Central memory CD4-positive, alpha-beta T cell (primary cell): ENCODE measurements at places on chromosomes 11 and 22.

- no peak for DNase-seq
Measured at GRCh38 chr11:111635706-111636045, 33.4 kb downstream of the SIK2 start.

DNA sequence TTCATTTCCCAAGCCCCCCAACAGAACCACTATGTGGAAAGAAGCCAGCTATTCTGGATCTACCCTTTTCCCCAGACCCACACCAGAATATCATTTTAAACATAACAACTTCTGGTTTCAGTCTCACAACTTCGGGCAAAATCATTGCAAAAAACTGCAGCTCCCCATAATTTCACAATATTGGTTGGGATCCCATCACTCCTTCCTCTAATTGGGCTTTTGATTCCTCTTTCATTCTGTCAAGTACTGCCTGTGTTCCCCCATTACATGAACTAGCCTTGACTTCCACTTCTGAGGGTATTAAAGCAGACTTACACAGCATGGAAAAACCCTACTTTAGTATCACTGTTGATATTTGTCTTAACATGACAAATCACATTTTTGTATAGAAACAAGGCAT, 4.1 kb upstream of the APOL3 start:
- no peak for DNase-seq

- no peak for DNase-seq
Measured at GRCh38 chr11:28820296-28820989, 712.3 kb downstream of the METTL15 start.

GRCh38 chr11:103202048-103202651, 92.9 kb downstream of the DYNC2H1 start:
- no peak for DNase-seq

DNA sequence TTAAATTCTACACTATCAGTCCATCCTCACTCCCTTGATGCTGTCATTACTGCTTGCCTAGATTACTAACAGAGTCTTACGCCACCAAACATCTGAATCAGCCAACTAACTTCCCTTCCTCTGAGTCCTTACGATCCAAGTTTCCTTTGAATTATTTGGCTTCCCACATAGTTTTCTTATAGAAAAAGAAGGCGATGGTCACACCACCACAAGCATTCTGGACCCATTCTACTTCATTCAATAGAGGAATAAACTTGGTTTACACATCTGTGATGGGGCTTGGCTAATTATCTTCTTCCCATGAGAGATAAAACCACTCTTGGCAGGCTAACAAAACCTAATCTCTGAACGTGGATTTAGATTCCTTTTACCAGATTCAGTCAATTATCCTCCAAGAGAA, 35.0 kb downstream of the INTS4 start:
- DNase-seq = no peak

DNA sequence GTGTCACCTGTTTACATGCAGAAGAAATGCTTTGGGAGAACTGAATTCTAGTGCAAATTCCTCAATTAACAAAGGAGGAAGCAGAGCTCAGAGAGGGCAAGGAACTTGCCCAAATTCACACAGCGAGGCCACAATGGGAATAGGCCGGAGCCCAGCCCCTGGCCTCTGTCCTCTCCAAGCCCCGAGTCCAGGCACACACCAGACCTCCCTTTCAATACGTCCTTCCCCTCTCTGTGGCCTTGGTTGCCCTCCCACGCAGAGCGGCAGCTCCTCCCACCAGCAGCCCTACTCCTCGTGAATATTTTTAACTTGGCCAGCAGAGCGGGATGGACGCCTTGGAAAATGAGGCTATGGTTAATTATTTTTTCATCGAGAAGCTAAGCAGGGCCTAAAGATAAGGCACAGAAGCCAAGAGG, 1.6 kb upstream of the CARD10 start:
- DNase-seq = no peak

DNA sequence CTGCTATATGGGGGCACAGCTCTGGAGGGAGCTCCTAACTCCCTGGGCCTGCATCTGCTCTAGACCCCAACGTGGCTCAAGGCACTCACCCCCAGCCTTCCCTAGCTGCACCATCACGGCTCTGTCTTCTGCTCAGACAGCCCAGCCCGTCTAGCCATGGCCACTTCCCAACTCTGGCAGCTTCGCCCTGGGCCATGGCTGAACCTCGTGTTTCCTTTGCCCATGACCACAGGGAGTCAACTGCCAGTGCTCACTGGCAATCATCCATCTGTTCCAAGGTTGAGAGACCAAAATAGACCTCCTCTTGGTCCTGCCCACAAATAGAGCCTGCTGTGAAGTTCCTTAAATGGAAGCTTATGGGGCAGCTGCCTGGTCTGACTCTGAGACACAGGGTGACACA, 5.4 kb downstream of the LMO1 start:
- DNase-seq = no peak

GRCh38 chr22:31179345-31179744, 19.4 kb downstream of the RNF185 start:
- DNase-seq = no peak
